ENCODE measurements at places on chromosomes 3 and 15. TPM values are rescaled to one million over a fixed set of nuclear protein-coding genes. Genes with fewer than 3 reads are reported as not detected.

DNA sequence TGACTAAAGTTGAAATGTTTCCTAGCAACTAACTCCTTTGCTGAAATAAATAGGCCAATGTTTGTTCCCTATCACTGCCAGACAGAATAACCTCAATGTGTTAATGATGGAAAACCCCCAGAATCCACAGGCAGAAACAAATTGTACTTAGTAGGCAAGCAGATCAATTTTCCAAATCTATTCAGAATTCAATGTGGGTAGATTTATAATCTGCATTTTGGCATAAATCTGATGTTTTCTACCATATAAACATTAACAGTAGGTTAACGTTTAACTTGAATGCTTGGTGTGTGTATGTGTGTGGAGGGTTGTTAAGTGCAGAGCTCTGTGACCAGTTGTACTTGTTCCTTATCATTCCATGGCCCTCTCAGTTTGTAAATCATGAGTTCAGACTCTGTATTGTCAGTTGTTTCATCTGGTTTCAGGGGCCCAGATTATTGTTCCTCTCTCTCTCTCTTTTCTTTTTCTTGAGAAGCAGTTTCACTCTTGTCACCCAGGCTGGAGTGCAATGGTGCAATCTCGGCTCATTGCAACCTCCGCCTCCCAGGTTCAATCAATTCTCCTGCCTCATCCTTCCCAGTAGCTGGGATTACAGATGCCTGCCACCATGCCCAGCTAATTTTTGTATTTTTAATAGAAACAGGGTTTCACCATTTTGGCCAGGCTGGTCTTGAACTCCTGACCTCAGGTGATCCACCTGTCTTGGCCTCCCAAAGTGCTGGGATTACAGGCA, 32.8 kb downstream of the PLSCR1 start:
- H3K4me3 ChIP-seq: no peak overlapping the region
- no peak for DNase-seq
- H3K27me3 ChIP-seq: no peaks in the 10 kb centered on the region
- H3K4me1 ChIP-seq: peaks cover 19% of the 10 kb centered on the region
- peaks cover 11% of the 10 kb centered on the region for H3K36me3 ChIP-seq
- H3K27ac ChIP-seq: no peak overlapping the region

DNA sequence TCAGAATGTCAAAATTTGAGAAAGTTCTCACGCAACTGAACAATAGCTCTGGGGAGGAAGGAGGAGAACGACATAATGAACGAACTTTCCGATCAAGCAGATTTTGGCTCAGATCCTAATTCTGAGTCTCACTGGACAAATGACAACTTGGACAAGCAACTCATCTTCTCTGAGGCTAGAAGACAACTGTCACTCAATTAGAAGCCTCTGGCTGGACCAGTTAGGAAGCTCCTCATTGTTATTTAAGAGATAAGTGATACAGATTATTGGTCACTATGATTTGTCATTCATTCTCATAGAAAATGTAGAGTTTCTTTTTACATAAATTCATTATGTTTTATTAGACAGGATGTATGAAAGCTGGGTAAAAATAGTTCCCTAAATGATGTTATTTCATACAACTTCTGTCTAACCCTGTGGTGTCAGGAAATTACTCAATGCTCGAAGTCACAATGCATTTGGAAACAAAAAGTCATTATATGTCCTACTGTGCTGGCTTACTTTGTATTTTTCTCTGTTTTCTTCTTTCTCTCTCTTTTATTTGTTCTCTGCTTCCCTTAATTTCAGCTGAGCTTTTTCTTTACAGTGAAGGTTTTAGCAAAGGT, 11.0 kb upstream of the C3orf49 start:
- no peak overlapping the region for H3K4me3 ChIP-seq
- no peaks in the 10 kb centered on the region for H3K27me3 ChIP-seq
- no peaks in the 10 kb centered on the region for H3K4me1 ChIP-seq
- H3K27ac ChIP-seq: no peak overlapping the region

DNA sequence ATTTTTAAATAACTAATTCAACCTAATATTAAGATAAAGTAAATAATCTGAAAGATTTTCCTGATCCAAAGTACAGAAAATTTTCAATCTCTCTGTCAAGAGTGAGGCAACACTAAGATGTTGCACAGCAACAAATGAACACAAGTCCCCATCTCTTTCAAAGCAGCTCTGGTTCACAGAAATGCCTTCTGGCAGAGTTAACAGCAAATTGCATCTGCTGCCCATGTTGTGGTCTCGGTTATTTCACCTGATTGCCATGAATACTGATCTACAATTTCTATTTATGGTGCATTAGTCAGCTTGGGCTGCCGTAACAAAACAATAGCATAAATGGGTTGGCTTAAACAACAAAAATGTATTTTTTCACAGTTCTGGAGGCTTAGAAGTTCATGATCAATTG, 167.3 kb downstream of the BCHE start:
- H3K4me3 ChIP-seq: no peak overlapping the region
- no peaks in the 10 kb centered on the region for H3K4me1 ChIP-seq
- H3K27me3 ChIP-seq: no peaks in the 10 kb centered on the region

DNA sequence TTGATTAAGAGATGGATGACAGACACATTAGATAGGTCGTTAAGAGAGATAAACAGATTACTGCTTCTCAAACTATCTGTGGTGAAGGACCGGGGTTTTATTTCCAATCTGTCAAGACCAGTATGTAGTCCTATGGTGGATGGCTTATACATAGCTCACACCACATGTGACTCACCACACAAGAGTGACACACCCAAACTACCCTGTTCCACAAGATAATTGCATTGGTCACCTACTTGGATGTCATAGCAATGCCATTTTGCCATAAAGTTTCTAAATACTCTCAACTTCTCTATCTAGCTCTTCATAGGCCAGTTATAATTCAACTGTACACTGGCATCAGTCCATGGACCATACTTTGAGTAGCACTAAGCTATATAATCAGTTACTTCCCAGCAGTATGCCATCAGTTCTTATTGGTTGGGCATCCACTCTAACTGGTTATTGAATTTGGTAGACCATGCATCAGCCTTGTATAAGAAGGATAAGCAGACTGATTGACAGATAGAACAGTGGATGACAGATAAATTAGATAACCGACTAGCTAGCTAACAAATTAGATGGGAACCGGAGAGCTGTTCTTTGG, 11.6 kb downstream of the WWTR1 start:
- no peaks in the 10 kb centered on the region for H3K4me1 ChIP-seq
- no peak for DNase-seq
- peaks cover 24% of the 10 kb centered on the region for H3K27me3 ChIP-seq
- H3K36me3 ChIP-seq: no peaks in the 10 kb centered on the region
- no peak overlapping the region for H3K4me3 ChIP-seq

DNA sequence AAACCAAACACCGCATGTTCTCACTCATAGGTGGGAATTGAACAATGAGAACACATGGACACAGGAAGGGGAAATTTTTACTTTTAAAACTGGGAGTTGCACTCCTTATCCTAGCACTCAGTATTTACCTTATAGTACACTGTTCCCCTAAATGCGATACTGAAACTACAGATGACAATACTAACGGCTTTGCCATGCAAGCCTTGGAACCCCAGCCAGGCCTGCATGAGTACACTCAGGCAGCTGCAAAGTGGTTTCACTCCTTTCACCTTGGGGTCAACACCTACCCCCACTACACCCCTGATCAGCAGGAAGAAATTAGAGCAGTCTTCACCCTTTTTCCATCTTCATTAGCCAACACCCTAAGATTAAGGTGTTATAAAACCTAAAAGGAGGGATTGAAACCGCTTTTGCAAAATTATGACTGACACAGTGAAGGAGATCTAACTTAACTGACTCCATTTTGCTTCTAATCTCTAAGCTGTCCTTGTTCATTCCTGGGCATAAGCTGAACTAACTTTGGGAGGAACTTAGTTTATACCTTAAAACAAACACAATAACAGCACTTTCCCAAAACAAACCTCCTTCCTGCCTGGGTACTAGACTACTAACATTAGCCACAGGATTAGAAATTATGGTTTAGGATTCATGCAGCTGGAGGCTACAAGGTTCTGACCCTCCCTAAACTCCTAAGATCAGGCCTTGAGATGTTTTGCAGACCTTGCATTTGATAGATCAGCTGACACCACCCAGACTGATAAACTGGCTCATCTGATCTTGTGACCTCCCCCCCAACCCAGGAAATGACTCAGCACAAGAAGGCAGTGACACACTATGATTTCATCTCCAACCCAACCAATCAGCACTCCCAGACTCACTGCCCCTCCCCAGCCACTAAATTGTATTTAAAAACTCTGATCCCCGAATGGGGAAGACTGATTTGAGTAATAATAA, 452.1 kb upstream of the PPP2R3A start:
- peak; percentile 39 for DNase-seq
- peaks cover 3% of the 10 kb centered on the region for H3K27me3 ChIP-seq
- no peaks in the 10 kb centered on the region for H3K36me3 ChIP-seq
- H3K27ac ChIP-seq: no peak overlapping the region
- H3K4me3 ChIP-seq: no peak overlapping the region

DNA sequence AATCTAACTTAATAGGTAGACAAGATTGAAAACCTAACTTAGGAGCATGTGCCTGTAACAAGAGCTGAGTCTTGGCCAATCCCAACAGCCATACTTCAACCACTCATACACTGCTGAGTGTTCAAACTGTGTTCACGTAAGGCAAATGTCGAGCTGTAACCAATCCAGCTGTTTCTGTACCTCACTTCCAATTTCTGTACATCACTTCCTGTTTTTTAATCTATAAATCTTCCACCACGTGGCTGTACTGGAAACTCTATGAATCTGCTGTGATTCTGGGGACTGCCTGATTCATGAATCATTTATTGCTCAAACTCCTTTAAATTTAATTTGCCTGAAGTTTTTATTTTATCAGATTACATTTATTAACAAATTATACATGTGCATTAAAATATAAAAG, 44.6 kb upstream of the NEDD4 start:
- H3K27ac ChIP-seq: peak overlapping the region; percentile 87
- H3K4me3 ChIP-seq: no peak overlapping the region
- peaks cover 52% of the 10 kb centered on the region for H3K4me1 ChIP-seq

DNA sequence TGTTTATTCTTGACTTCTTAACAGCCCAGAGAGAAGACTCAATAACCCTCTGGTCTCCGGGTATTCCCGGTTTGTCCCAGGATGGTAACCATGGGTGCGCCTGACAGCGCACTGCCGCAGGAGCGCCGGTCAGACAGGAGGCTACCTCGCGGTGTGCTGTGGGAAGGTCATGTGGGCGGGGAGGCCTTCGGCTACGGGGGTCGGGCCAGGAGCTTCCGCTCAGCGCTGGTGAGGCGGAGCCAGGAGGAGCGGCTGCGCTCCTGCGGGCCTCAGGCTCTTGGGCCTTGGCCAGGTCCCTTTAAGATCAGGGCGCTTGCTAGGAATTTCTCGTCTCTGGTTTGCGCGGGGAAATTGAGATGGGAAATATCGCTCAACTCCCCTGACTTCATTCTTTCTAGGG, 182.3 kb upstream of the NDN start:
- DNase-seq: no peak
- no peak overlapping the region for H3K4me3 ChIP-seq
- no peaks in the 10 kb centered on the region for H3K4me1 ChIP-seq
- H3K27ac ChIP-seq: no peak overlapping the region
- peaks cover 4% of the 10 kb centered on the region for H3K27me3 ChIP-seq

- H3K27ac ChIP-seq: no peak overlapping the region
- H3K4me1 ChIP-seq: no peaks in the 10 kb centered on the region
- H3K4me3 ChIP-seq: no peak overlapping the region
These were observed 48.1 kb downstream of the MAGEF1 start for GRCh38 chr3:184663756-184664155.

- H3K36me3 ChIP-seq: peaks cover 6% of the 10 kb centered on the region
- H3K27ac ChIP-seq: no peak overlapping the region
- no peak for DNase-seq
- H3K4me3 ChIP-seq: no peak overlapping the region
These were observed 35.2 kb downstream of the PYGO1 start for GRCh38 chr15:55552926-55553325.

DNA sequence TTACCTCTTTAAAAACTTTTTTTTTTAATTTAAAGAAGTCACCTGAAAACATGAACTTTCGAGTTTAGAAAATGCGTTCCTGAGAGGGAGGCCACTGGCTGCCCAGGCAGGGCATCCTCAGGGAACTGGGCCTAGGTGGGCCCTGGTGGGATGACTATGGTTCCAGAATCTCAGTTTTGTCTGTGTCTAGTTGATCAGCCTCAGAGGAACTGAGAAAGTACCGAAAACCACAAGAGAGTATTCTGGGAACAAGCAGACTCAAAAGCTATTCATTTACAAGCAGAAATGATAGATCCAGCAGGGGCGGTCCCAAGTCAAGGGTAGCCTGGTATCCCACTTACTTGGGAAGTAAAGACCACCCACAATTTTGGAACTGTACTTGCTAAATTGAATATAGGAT, 10.5 kb downstream of the WWTR1 start:
- no peak for DNase-seq
- no peaks in the 10 kb centered on the region for H3K36me3 ChIP-seq
- H3K4me1 ChIP-seq: no peaks in the 10 kb centered on the region
- H3K4me3 ChIP-seq: no peak overlapping the region
- peaks cover 27% of the 10 kb centered on the region for H3K27me3 ChIP-seq

- peaks cover 15% of the 10 kb centered on the region for H3K27me3 ChIP-seq
- no peak for DNase-seq
- H3K36me3 ChIP-seq: no peaks in the 10 kb centered on the region
- no peak overlapping the region for H3K27ac ChIP-seq
- no peaks in the 10 kb centered on the region for H3K4me1 ChIP-seq
- no peak overlapping the region for H3K4me3 ChIP-seq
These were observed 73.9 kb upstream of the ADPGK start for GRCh38 chr15:72857331-72858063.

- no peak overlapping the region for H3K4me3 ChIP-seq
- H3K36me3 ChIP-seq: peaks cover 32% of the 10 kb centered on the region
- H3K4me1 ChIP-seq: peaks cover 58% of the 10 kb centered on the region
- no peaks in the 10 kb centered on the region for H3K27me3 ChIP-seq
- H3K27ac ChIP-seq: peak overlapping the region; percentile 21
- DNase-seq: no peak
These were observed 176.2 kb downstream of the AKAP13 start for GRCh38 chr15:85556618-85556895.

FRMD4B gene
- total RNA-seq: 8.0 TPM

ARRDC4 gene
- total RNA-seq: 0.88 TPM

ILDR1 gene
- total RNA-seq: 0.11 TPM

NPAP1 gene
- not detected for total RNA-seq

ITIH4 gene
- total RNA-seq: 6.5 TPM

SEC22C gene
- total RNA-seq: 42.5 TPM

NEK10 gene
- 0.57 TPM for total RNA-seq

CHDH gene
- total RNA-seq: 0.55 TPM

RBPMS2 gene
- not detected for total RNA-seq

ZNF860 gene
- total RNA-seq: 0.11 TPM

MED12L gene
- 3.0 TPM for total RNA-seq

CASR gene
- 0.05 TPM for total RNA-seq
